ENCODE measurements at places on chromosomes 12 and 14.

DNA sequence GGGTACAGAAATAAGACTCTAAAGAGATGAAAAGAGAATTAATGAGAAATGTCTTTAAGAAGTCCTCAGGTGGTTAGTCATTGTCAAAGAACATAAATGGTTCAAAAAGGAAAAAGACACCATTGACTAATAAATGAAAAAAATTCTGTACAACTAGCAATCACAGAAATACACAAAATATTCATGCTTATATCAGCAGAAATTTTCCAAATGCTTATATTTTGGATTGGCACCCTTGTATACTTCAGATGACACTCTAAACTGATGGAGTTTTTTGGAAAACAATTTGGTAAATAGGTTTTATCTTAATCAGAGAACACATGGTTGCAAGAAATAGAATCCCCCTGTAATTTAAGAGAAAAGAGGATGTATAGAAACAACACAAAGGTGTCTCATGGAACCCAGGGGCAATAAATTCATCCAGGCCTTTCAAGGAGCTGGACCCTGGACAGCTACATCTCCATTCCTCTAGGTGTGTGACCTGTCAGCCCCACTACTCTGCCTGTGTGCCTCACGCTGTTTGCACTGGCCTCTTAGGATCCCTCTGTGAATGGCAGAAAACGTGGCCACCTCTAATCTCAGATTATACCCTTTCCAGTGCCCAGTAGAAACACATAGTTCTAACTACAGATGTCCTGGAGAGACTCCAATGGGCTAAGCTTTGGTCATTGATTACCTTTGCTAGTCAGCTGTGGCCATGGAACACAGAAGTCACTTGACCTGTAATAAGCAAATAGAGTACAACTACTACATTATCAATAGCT is 110.2 kb downstream of the FGD4 start:
- DNase-seq, result no peak

GRCh38 chr12:89846473-89847055 is 137.9 kb upstream of the ATP2B1 start:
- no peak for DNase-seq

GRCh38 chr12:114888448-114888847 is 204.5 kb upstream of the TBX3 start:
- DNase-seq, result no peak

DNA sequence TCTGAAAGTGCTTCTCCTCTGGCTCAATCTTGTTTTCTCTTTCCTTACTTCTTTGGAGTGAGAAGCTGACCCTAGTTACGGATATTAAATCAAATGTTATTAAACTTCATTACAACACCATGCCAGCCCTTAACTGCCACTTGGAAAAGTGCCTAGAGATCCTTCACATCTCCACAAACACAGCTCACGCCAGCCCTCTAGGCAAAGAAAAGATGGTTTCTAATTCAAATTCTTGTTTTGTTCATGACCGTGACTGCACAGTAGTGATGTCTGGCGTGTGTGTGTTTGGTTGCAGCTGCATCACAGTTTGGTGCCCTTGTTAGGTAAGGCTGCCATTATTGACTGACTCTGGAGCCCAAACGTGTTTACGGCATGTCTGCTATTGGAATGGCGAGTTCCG is 113.0 kb downstream of the BEGAIN start:
- no peak for DNase-seq

- DNase-seq, result no peak
Observed at GRCh38 chr12:3489057-3489456, 1.9 kb upstream of the PRMT8 start.

DNA sequence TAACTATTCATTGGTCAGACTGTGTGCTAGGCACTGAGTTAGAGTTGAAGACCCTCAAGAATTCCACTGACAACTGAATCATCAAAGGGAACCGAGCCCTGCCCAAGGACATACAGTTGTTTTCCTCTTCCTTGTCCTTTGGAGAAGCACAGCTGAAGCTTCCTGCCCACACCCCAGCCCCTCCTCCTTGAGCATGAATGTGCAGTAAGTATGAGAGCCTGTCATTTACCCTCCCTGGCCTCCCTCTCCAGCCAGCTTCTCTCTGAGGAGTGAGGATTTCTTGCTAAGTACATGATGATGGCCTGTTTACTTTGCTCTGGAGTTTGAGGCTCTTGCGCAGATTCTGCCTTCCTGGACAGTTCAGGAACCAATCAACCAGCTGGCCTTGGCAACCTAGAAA is 235.2 kb downstream of the CACNA1C start:
- DNase-seq, result no peak

- no peak for DNase-seq
Observed at GRCh38 chr12:130832561-130833209, 6.4 kb downstream of the STX2 start.

- no peak for DNase-seq
Observed at GRCh38 chr12:27566626-27567025, 42.6 kb downstream of the PPFIBP1 start.

DNA sequence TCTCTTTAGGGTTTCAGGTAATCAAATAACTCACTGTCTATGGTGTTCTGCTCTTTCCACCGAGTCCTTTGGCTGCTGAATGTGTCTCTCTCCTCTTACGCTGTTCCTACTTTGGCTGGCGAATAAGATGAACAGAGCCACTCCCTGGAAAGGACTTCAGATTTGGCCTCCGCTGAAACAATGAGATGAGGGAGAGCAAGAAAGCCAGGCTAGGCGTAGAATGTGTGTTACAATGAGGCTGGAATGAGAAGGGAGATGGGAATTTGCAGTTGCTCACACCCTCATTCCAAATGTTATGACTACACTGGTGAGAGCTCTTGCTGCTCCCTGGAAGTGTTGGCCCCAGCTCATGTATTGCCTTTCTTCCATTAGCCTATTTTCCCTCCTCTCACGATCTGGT is at the start of gene MFAP5:
MFAP5 (minus strand) TSS at position 234 of the 400 bp plus-strand sequence. CDS start 722 bp downstream, outside the sequence.
- no peak for DNase-seq

GRCh38 chr14:55913324-55914025 is 204.7 kb upstream of the PELI2 start:
- DNase-seq, result no peak

DNA sequence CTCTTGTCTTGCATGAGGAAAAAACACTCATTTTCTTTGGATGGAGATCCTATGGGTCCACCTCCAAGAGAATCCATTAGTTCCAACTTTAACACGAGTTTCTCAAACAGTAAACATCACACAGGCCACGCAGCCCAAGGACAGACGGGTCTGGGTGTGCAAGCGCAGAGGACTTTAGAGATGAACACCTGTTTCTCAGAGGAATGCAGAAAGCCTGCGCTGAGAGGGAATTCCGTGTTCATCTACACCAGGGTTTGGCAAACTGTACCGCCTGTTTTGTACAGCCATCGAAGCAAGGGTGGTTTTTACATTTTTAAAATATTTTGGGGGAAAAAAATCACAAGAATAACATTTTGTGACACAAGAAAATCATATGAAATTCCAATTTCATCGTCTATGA is 79.4 kb downstream of the RBM19 start:
- no peak for DNase-seq

GRCh38 chr12:6104027-6104426 is 20.4 kb downstream of the VWF start:
- no peak for DNase-seq

DNA sequence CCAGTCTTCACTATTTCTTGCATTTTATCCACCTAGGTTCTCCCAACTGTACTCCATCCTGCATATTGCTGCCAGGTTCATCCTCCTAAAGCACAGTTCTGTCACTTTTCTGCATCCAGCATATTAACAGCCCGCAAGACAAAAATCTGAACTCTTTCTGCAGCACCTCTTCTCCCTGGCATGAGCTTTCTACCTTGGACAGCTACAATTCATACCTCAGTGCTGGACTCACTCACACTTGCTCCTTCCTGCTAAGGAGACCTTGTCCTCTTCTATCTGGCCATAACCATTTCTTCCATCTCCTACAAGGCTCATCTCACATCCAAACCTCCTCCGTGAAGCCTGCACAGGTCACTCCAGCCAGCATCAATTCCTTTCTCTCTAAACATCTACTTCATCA is 170.1 kb upstream of the GRIP1 start:
- no peak for DNase-seq

DNA sequence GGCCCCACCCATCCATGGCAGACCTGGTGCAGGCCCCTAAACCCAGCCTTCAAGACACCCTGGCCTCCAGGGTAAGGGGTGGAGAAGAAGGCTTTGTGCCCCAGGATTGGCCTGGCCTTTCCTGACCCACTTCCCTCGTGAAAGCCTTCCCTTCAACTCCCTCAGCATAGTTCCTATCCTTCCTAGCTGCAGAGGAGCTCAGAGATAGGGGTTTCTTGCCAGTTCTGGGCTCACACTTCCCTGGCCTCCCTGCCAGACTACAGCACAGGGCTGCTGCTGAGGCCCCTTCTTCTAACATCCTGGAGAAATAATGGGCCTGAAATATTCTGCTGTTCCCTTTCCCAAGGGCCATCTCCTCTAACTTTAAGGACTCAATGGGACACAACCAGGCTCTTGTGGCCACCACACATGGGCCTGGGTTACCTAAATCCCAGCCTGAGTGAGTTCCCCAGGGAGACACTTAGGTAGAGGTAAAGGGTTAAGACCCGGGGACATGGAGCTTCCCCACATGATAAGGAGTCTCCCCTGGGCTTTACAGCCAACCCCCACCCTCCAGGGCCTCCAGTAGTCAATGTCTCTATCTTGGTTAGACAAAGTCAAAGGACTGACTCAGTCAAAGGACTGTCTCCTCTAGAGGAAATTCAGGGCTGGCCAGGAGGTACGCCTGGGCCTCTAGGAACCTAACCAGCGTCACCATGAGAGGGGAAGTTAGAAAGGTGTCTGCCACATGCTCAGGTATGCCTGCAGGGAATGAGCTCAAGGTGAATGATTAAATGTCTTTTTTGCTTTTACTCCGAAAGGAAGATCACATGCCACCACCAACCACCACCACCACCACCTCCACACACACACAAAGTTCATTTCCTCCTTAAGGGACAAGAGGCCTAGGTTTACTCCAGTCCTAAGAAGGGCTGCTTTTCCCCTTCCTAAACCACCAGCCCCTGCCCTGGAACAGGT is 7.1 kb downstream of the ZFP36L1 start:
- DNase-seq, result peak; percentile 20

DNA sequence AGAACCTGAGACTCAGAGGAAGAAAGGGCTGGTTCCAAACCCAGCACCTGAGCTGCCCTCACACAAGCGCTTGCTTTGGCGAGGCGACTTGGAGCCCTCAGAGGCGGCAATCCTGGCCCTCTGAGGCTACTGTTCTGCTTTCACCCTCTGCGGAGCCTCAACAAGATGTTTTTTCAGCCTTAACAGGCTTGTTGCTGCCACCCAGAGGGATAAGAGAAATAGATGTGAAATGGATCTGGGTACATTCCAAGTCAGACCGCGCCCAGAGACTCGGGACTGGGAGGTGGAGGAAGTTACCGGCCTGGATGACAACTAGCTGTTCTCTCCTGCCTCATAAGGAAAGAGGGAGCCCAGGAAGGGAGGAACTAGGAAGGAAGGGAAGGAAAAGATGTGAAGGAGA is 89.6 kb downstream of the TTC7B start:
- no peak for DNase-seq

GRCh38 chr14:79972230-79972629 is 239.1 kb downstream of the DIO2 start:
- DNase-seq, result no peak

- no peak for DNase-seq
Observed at GRCh38 chr12:54603872-54604271, 15.4 kb upstream of the PPP1R1A start.

DNA sequence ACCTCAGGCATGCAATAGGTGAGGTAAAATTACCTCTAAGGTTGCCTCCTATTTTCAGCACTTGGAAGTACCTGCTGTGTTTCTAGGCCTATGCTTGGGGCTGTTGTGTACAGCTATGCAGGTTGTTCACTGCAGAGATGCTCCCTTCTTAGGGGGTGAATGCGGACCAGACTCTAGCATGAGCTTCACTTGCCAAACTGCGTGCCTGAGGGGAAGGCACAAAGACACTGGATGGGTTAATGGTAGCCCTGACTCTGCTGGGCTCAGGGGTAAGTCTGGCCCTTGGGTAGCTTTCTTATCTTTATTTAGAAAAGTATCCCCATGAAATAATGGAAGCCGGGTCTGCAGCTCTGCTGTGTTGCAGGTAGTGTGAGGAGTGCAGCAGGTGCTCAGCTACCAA is 35.7 kb downstream of the B4GALNT3 start:
- no peak for DNase-seq

DNA sequence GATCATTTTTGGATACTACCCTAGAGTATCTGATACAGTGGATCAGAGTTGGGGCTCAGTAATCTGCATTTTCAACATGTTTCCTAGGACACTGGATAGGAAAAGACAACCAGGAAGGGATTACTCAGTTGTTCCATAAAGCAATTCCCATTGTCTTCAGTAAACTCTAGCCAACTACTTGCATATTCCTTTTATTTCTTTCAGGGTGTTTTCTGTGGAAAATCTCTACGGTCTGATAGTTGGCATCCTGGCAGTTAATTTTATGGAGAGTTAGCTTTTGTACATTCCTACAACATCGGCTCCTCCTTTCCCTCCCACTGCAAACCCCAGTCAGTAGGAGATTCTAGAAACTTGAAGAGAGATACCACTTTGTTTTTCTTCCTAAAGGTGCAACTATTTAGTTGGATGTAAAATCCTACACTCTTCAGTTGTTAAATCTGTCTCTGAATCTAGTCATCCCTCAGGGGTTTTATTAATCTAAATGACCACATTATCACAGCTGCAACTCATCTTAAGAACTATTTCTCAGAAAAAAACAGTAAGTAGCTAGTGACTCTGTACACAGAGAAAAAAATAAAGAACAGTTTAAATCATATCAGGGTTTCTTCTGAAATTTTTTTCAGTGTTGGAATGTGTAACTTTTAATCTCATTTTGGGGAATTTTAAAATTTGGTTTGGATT is 103.9 kb downstream of the PDE3A start:
- no peak for DNase-seq

- DNase-seq, result no peak
Observed at GRCh38 chr14:61516964-61517653, 178.2 kb upstream of the HIF1A start.

- no peak for DNase-seq
Observed at GRCh38 chr12:48336061-48336460, 14.7 kb downstream of the ZNF641 start.

GRCh38 chr14:71236487-71236886 is 329.2 kb downstream of the PCNX1 start:
- DNase-seq, result no peak

DNA sequence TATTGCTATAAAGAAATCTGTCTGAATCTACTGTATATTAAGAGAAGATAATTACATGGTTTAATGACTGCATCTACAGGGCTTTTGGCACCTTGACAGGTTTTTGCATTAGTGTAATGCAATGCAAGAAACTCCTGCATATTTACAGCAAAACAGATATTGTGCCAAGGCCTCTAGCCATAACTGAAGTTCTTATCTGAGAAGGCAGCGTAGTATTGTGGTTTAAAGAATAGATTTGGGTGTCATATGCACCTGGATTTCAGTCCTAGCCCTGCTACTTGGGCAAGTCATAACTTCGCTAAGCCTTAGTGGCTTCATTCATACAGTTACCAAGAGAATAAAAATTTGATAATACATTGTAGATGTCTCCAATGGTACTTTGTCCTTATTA is 350.1 kb downstream of the CCDC91 start:
- DNase-seq, result no peak

DNA sequence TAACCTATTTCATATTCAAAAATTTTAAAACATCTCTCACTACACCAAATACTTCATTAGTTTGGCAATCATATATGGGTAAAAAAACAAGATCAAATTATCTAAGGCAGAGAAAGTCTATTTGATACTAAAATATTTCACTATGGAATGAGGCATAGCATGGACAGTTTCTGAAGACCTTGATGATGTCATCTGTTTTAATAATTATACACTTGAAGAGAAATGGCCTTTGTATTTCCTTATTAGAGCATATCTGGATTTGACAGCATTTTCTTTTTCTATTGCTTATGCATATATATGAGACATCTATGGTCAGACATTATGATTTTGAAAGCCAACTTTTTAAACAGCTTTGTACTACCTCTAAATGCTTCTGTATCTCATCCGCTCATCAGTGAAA is 88.6 kb downstream of the DDHD1 start:
- DNase-seq, result no peak

All from activated CD4-positive, alpha-beta T cell treated with anti-CD3 and anti-CD28 coated beads for 1 hour (primary cell).